ENCODE measurements at places on chromosomes 5 and 9. TPM values are rescaled to one million over a fixed set of nuclear protein-coding genes. Genes with fewer than 3 reads are reported as not detected.

Gene PALM2AKAP2
- total RNA-seq = 0.98 TPM

- DNase-seq = peak; percentile 39
Measured at GRCh38 chr5:111364992-111365391, 140.8 kb downstream of the CAMK4 start.

DNA sequence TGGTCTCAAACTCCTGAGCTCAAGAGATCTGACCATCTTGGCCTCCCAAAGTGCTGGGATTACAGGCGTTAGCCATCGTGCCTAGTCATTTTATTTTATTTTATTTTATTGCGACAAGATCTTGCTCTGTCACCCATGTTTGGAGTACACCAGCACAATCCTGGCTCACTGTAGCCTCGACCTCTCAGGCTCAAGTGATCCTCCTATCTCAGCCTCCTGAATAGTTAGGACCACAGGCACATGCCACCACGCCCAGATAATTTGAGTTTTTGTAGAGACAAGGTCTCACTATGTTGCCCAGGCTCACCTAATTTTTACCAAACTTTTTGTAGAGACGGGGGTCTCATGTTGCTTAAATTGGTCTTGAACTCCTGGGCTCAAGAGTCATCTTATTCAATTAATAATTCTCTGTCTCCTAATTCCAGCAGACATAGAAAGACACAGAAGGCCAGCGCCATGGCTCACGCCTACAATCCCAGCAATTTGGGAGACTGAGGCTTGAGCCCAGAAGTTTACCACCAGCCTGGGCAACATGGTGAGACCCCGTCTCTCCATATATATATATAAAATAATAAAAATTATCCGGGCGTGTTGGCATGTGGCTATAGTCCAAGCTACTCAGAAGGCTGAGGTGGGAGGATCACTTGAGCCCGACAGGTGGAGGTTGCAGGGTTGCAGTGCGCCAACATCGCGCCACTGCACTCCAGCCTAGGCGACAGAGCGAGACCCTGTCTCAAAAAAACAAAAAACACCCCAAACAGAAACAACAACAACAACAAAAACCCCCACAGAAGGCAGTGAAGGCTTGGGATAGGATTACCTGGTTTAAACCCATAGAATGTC is 1.0 kb upstream of the UBAP1 start:
- no peak for DNase-seq

Gene IFNA21
- not detected for total RNA-seq

GRCh38 chr5:124868676-124869075 is 122.2 kb upstream of the ZNF608 start:
- no peak for DNase-seq

- DNase-seq = peak; percentile 41
Measured at GRCh38 chr5:16600397-16600796, 16.4 kb downstream of the RETREG1 start.

DNA sequence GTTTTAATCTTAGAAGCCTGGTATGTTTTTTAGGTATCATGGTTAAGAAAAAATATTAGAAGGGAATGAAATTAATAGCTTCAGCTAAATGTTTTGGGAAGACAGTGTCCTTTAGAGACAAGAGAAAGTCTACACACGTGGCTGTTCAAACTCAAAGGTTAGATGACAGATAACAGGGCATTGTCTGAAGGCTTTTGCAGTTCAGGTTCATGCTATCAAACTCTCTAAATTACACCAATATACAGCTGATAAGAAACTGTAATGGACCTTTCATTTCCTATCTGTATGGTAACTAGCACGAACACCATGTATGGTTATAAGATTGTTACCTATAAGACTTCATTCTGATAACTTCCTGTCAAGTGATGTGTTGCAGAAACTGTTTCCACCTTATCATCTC is 240.6 kb upstream of the MEF2C start:
- DNase-seq = no peak

DNA sequence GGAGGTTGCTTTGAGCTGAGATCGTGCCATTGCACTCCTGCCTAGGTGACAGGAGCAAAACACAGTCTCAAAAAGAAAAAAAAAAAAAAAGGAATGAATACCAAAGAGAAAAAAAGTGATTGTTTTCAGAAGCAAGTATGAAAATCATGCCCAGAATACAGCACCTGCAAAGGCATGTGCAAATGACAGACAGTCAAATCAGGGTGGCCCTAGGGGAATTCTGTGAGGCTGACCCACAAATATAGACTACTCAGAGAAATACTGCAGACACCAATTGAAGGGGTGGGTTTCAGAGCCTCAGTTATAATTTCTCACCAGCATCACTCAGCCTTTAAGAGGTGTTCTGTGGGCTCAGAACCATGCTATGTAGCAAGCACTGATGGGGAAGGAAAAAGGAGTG is 28.6 kb downstream of the DCAF12 start:
- no peak for DNase-seq

- DNase-seq = no peak
Measured at GRCh38 chr5:102858221-102858620, 103.1 kb downstream of the PAM start.

Gene CDX1
- total RNA-seq = not detected

- no peak for DNase-seq
Measured at GRCh38 chr9:111456529-111456928, 27.7 kb downstream of the ECPAS start.

DNA sequence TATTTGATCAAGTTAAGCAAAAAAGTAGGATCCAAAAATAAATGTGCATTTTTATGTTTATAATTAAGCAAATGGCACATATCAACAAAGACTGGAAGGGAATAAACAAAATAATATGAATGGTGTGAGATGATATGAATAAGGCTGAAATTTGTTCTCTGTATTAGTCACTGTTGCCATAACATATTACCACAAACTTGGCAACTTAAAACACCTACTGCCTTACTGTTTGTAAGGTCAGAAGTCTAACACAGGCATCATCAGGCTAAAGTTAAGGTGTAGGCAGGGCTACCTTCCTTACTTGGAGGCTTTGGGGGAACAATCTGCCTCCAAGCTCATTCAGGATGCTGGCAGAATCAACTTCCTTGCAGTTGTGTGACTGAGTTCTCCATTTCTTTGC is 19.3 kb downstream of the PGGT1B start:
- DNase-seq = no peak

- DNase-seq = no peak
Measured at GRCh38 chr5:132205385-132206125, 22.1 kb downstream of the P4HA2 start.

- peak; percentile 99 for DNase-seq
Measured at GRCh38 chr9:91164724-91165520, 196.8 kb downstream of the AUH start.
